ENCODE measurements at places on chromosomes 12 and 14. TPM values are rescaled to one million over a fixed set of nuclear protein-coding genes. Genes with fewer than 3 reads are reported as not detected.
A peak's percentile ranks its signal among the peaks of the same experiment; 100 is the strongest.

OTUB2 gene
- 1.2 TPM for total RNA-seq

TAS2R7 gene
- total RNA-seq, result not detected

GNG2 gene
- total RNA-seq, result 135 TPM

- peak; percentile 69 for DNase-seq
These were observed 941 bp upstream of the PPP1CC start for GRCh38 chr12:110743571-110744093.

GRCh38 chr12:115670869-115671268 lies 606.6 kb downstream of the MED13L start:
- DNase-seq, result no peak

KRT71 gene
- total RNA-seq, result not detected

GRCh38 chr12:27913999-27914614 lies 58.4 kb downstream of the PTHLH start:
- no peak for DNase-seq

DNA sequence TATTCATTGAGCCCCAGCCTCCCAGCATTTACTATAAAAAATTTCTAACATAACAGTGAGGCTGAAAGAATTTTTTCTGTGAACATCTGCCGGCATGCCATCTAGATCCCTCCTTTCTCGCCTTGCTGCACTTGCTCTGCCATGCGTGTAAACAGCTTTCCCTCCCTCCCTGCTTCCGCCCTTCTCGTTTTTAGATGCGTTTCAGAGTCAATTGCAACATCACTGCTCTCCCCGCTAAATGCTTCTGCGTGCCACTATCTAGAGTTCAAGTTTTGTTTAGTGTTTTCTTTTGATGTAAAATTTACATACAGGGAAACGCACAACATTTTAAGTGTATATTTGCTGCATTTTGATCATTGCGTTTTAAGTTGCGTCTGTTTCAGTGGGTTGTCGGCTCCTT lies 83.6 kb downstream of the CCDC92 start:
- no peak for DNase-seq

KIF5A gene
- total RNA-seq, result not detected

- DNase-seq, result peak; percentile 0
These were observed 11.7 kb upstream of the OASL start for GRCh38 chr12:121050725-121051124.

DNA sequence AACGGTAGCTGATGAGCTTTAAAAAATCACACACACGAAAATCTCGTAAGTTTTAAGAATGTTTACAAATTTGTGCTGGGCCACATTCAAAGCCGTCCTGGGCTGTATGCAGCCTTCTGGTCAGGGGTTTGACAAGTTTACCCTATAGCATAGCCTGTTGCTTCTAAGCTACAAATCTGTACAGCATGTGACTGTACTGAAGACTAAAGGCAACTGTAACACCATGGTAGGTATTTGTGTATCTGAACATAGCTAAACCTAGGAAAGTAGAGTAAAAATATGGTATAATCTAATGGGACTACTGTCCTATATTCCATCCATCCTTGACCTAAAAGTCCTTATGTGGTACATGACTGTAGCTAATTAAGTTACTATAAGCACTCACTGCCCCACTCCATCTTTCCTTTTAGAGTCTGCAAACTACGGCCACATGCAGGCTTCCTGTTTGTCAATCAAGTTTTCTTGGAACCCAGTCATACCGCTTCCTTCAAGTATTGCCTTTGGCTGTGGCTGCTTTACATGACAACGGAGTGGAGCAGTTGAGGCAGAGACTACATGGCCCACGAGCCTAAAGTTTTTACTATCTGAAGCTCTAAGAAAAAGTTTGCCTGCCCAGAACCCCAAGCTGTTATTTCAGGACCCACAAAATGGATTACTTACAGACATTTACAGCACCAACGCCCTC lies 18.5 kb downstream of the KRT7 start:
- peak; percentile 20 for DNase-seq

DNA sequence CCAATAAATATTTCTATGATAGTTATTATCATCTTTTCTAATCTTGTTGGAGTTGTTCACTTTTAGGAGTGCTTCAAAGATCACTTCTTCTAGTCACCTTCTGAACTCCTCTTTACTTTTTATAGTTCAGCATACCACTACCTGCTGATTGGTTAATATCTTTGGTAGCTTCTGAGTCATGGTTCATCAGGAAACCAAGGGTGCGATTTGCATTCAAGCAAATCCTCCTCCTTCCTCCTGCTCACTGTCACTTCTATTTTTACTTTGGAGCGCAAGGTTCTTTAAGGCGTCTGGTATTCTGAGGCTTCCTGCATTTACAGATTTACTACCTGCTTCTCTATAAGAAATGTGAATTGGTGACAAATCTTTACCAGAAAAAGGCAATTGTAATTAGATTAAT lies 24.0 kb downstream of the SYT1 start:
- no peak for DNase-seq

ADAMTS20 gene
- total RNA-seq, result not detected

- no peak for DNase-seq
These were observed 9.8 kb downstream of the GARIN2 start for GRCh38 chr14:67199016-67199415.

GRIN2B gene
- 0.64 TPM for total RNA-seq

POTEG gene
- total RNA-seq, result not detected

NAB2 gene
- total RNA-seq, result 22.1 TPM

DNA sequence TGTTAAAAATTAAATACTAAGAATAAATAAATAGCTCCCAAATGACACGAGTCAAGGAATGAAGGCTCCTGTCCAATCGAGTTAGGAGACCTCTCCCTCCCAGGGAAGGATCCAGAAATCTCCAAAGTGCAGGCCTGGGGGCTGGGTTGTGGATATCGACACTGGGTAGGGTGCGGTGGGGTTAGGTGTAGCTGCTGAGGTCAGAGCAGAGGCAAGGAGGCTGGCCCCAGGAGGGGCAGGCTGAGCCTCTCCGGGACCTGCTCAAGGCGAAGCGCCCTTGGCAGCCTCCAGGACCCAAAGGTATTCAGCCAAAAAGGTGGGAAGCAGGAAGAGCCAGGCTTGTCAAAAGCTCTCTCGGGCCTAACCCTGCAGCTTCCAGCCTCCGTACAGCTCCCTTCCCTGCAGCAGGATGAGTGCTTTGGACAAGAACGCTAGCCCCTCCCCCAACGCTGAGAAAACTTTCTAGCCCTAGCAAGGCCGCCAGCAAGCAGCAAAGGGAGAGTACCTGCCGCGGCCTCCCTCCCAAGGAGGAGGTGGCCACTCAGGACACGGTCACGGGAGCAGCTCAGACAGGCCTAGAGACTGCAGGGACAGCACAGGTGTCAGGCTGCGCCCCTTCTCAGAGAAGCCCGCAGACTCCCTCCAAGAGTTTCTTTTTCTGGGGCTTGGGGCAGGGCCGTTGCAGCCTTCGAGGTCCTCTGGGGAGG lies 3.7 kb upstream of the PNMA1 start:
- DNase-seq, result no peak

TMED8 gene
- 15.3 TPM for total RNA-seq

RND1 gene
- total RNA-seq, result 4.7 TPM

DNA sequence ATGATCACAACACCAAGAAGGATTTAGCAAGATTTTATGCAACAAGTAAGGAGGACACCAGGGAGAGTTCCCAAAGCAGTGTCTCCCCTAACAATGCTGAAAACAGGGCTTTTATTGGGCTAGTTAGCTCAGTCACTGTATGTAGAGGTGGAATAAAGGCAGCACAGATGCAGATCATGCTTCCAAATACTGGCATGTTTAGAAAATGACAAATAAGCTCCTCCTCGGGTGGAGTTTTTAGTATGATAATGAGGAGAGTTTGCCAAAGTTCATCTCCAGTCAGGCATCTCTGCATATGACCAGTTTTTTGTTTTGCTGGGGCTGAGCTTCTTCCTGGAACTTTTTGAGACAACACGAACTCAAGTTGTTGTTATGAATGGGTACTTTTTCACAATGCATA lies 4.4 kb upstream of the AVPR1A start:
- DNase-seq, result no peak

- DNase-seq, result no peak
These were observed 496.5 kb downstream of the VRK1 start for GRCh38 chr14:97293659-97294058.

MIS18BP1 gene
- total RNA-seq, result 21.0 TPM

- no peak for DNase-seq
These were observed 29.1 kb downstream of the BBOF1 start for GRCh38 chr14:74048281-74048680.

- DNase-seq, result no peak
These were observed 169.8 kb upstream of the PLXNC1 start for GRCh38 chr12:93978553-93978952.

DNA sequence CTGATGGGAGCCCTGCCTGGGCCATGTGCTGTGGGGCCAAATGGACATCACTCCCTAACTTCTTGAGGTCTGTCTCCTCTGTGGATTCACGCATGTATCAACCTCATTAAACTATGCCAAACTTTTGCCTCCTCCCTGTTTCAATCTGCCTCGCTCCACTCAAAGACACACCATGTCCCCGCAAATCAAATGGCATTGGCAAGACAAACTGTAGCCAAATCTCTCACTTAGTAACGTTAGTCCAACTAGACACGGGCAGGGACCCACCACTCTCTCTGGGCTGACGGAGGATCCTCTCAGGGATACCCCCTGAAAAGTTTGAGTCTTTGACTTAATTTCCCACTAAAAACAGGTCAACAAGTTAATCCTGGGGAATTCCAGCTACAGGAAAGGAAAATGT lies 8.0 kb downstream of the ZBTB39 start:
- no peak for DNase-seq

DNA sequence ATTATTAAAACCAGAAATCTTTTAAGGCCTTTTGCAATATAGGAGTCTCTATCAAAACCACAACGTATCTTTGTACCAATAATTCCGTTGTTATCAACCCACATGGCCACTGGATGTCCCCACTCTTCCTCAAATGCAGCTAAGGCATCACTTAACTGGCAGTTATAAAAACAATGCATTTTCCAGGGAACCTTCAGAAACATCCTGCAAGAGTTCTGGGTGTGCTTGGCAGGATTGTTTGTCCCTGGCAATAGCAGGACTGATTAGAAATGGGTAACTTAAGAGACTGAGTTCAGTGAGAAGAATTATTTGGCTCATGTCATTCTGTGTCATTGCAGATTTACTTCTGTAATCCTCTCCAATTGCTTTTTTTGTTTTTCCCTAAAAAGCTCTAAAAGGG lies 112.0 kb downstream of the SLC15A5 start:
- no peak for DNase-seq

GRCh38 chr12:28631831-28632230 lies 441.6 kb downstream of the CCDC91 start:
- DNase-seq, result no peak

AKAP6 gene
- 1.5 TPM for total RNA-seq

RERG gene
- total RNA-seq, result 15.9 TPM

ALDH2 gene
- total RNA-seq, result 436 TPM

DNA sequence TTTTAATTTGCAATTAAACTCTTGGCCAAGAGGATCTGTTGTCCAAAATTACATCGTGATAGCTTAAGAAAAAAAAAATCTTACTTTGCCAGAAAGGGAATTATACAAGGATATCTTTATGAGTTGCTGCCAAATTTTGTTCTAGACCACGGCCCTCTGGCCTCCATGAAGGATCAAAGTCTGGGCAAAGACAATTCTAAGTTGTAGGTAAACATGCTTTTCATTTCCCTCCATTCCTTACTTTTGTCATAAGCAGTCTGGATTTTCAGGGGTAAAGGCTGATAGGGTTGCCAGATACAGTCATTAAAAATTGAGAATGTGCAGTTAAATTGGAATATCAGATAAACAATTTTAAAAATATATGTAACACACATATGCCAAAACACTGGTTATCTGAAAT lies 135.1 kb downstream of the MON2 start:
- no peak for DNase-seq

- no peak for DNase-seq
These were observed 81.9 kb downstream of the CFAP54 start for GRCh38 chr12:96571101-96571862.

BDKRB1 gene
- total RNA-seq, result 0.71 TPM

DNA sequence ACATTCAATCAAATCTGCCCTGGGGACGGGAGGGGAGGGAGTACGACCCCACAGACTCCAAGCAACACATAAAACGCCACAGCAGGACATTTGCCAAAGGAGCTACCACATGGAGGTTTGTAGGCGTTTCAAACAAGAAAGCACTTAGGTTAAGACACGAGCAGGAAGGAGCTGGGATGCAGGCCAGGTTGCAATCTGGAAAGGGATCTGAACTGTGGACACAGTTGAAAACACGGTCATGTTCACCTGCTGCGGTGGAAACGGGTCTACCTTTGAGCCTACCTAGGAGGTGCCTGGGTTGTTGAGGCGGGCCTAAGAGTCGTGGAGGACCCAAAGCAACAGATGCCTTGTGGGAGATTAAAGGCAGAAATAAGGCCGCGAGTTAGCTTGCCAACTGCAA lies 18.4 kb downstream of the PRKAB1 start:
- no peak for DNase-seq

HNF1A gene
- total RNA-seq, result not detected

DNA sequence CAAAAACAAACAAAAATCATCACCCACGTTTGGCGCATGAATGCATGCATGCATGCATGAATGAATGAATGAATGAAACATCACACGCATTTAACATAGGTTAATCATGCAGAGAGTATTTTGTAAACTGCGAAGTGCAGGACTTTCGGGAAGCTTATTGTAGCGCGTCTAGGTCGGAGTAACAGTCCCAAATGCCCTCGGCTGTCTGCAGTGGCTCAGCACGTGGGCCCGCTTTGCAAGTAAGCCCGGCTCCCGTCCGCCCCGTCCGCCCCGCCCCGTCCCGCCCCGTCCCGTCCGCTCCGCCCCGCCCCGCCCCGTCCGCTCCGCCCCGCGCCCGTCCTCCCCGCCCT lies 263 bp upstream of the IFT81 start:
- DNase-seq, result no peak

SPTSSA gene
- total RNA-seq, result 18.5 TPM

MYF6 gene
- not detected for total RNA-seq

MFAP5 gene
- 147 TPM for total RNA-seq

POTEM gene
- total RNA-seq, result not detected

RTL1 gene
- not detected for total RNA-seq

STAB2 gene
- 0.35 TPM for total RNA-seq

PIK3C2G gene
- total RNA-seq, result 0.13 TPM

GRCh38 chr14:28297559-28297958 lies 469.0 kb upstream of the FOXG1 start:
- no peak for DNase-seq

GRCh38 chr12:7961395-7962178 lies 25.6 kb upstream of the SLC2A3 start:
- no peak for DNase-seq

GRCh38 chr12:109775172-109775881 lies 57.9 kb downstream of the TRPV4 start:
- no peak for DNase-seq

HOMEZ gene
- total RNA-seq, result 6.8 TPM

RESF1 gene
- total RNA-seq, result 49.7 TPM

GRCh38 chr12:67413577-67413976 lies 144.4 kb downstream of the CAND1 start:
- DNase-seq, result no peak

GCH1 gene
- total RNA-seq, result 10.4 TPM
